ENCODE measurements at places on chromosomes 3 and 15.

DNA sequence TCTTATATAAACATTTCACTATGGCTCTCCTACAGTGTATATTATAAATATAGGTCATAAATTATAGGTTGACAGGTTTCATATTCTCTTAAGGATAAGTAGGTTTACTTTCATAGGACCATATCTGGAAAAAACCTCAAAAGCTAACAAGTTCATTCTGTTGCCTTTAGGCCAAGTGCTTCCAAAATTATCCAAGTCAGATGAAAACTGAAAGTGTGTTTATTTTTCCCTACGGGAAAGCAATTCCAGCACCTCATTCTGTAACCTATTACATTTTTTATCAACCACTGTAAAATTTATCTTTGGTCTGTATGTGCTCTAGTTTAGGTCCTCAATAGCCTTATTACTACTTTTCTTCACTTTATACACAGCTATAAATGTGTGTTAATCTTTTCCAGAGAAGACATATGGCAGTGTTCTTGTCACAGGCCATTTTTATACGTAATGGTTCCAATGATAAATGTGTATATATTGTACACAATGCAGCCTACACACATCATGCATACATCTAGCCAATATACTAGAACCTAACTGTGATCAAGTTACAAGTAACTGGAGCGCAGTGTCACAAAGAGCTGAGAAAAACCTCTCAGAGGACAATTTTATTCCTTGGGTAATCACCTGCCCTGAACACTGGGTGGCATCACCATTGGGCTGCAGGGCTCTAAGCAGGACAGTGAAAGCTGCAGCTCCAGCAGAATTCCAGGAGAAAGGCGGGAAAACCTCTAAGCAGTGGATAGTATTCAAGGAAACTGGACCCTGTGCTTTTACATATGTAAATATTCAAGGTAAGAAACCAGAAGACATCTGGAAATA is 251.3 kb downstream of the CTNNB1 start:
- DNase-seq, result peak; percentile 40

GRCh38 chr3:42451116-42451515 is 40.7 kb upstream of the LYZL4 start:
- no peak for DNase-seq

DNA sequence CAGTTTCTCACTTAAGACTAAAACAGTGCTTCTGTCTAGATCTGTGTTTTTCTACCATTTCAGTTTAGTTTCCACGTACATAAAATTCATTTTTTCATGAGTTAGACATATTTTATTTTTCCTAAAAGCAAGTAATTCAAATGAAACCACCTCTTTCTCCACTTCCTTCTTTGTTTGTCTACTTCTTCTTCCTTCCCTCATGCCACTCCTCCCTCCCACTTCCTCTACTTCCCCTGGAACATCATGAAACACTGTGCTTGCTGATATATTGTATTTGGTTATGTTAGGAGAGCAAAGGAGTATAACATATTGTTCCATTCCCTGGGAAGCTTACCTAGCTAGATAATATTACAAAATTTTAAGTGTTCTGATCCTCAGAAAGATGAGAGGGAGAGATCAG is 36.7 kb upstream of the GOLGA8B start:
- DNase-seq, result no peak

- DNase-seq, result no peak
These were observed 96.3 kb downstream of the PLXNA1 start for GRCh38 chr3:127079211-127079610.

GRCh38 chr15:47473832-47474231 is 243.5 kb upstream of the SEMA6D start:
- no peak for DNase-seq

DNA sequence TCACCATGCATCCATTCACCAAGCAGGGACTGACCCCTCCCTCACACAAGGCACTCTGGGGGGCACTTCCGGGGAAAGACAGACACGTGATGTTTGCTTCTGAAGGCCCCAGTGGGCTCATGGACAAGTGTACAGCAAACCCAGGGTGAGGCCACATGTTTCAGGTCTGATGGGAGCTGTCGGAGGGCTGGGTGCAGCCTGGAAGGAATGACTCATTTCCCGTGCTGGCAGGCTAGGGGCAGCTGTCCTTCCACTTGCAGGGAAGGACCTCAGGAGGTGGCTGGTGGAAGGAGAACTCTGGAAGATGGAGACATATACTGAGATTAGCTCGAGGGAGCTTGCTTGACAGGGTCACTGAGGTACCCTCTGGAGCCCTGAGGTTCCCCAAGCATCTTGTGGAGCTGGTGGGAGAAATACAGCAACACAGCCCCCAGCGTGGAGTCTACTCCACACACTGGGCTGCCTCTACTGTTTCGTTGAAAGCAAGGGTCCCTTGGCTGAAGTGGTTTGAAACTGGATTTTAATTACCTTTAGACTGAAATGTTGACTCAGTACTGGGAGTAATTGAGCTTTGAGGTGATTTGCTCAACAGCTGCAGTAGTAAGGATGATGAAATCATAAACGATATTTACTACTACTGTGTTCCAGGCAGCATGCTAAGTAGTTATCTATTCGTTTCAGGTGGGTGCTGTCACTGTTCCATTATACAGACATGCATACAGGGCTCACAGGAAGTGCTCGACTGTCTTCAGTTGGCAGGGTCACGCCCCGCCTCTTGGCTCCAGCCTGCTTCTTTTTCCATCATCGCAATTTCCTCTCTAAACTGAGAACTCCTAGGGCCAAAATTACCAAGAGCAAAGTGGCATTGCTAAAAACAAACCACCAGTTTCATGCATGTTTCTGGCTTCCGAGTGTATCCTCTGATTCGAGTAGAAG is 230.4 kb downstream of the ADAMTS17 start:
- no peak for DNase-seq

- no peak for DNase-seq
These were observed 303.4 kb upstream of the MME start for GRCh38 chr3:154776549-154777225.

- no peak for DNase-seq
These were observed 29.6 kb downstream of the AAGAB start for GRCh38 chr15:67224889-67225288.

- DNase-seq, result no peak
These were observed 85.7 kb upstream of the PRR20G start for GRCh38 chr3:127373441-127374085.

DNA sequence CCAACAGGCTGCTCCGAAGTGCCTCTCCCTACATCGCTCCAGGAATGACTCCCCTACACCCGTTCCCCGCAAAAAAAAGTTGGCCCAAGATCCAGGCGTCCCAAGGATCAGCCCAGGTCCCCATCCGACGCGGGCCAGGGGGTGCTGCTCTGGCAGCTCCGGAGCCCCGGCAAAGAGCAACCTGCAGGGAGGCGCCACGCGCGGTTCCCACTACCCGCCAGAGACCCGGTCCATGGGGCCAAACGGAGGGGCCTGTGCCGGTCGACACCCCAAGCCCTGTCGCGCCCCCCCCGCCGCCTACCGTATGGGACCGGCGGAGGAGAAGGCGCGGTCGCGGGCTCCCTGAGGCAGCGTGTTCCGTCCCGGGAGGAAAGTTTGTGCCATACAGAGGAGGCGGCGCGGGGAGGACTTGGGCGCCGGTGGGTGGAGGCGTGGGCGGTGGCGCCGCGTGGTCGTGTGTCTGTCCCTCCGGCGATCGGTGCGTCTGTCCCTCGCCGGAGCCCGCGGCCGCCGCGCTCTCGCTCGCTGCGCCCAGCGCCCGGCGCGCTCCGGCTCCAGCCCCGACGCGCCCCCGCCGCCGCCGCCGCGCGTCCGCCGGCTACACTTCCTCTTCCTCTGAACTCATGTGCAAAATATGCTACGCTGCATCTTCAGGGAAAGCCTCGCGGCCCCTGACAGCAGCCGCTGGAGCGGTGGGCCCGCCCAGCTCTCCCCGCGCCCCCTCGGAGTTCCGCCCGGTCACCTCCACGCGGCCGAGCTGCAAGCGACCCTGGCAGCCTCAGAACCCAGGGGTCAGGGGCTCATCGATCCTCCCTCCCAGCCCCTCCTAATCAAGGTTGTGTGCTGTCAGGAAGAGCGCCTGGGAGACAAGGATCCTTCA is at the start of gene RFTN1:
TSS of gene RFTN1 (minus strand) at position 559 of the 880 bp plus-strand sequence. CDS start 19,830 bp downstream, outside the sequence.
- DNase-seq, result no peak

DNA sequence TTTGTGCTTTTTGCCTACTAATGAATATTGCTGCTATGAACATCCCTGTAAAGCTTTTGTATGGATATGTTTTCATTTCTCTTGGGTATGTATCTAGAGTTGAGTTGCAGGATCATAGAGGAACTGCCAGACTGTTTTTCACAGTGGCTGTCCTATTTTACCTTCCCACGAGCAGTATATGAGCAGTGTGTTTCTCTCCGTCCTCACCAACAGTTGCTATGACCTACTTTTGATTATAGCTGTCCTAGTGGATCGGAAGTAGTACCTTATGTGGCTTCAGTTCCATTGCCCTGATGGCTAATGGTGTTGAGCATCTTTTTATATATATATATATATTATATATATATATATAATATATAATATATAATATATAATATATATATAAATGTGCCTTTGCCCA is 25.2 kb downstream of the CDAN1 start:
- DNase-seq, result no peak

DNA sequence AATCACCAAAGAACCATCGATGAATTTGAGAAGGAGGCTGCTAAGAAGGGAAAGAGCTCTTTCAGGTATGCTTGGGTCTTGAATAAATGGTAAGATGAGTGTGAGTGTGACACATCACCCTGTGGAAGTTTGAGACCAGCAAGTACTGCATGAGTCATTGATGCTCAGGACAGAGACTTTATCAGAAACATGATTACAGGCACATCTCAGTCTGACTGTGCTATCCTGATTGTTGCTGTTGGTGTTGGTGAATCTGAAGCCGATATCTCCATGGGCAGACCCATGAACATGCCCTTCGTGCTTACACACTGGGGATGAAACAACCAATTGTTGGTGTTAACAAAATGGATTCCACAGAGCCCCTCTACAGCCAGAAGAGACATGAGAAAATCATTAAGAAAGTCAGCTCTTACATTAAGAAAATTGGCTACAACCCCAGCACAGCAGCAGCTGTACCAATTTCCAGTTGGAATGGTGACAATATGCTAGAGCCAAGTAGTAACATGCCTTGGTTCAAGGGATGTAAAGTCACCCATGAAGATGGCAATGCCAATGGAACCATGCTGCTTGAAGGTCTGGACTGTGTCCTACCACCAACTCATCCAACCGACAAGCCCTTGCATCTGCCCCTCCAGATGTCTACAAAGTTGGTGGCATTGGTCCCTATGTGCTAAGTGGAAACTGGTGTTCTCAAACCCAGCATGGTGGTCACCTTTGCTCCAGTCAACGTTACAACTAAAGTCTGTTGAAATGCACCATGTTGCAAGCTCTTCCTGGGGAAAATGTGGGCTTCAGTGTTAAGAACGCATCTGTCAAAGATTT is 20.5 kb downstream of the TM4SF4 start:
- no peak for DNase-seq

DNA sequence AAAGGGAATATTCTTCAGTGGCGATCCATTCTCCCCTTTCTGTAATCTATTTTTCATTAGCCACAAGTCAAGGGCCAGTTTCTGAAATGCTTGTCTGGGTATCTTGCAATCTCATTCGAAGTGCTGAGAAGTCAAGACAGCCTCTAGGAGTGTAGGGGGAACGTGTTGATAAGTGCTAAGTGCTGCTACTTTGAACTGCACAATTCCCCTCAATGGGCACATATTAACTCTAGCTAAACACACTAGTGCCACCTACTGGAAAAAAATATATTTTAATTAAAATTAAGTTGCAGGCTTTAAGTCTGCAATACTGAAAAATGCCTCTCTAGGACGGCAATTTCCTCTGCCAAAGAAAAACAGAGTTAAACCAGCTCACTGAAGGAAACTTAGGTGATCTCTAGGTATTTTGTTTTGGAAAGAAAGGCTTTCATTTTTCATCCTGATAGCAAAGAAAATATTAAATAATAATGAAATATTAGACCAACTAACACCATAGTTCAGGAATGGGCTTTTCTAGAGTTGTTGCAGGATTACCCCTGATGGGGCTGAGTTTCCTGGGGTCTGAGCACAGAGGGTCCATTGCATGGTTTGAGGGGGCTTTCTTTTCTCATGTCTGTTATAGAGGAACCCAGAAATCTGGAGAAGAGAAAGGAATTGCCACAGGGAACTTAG is 181.9 kb upstream of the KBTBD8 start:
- peak; percentile 61 for DNase-seq

DNA sequence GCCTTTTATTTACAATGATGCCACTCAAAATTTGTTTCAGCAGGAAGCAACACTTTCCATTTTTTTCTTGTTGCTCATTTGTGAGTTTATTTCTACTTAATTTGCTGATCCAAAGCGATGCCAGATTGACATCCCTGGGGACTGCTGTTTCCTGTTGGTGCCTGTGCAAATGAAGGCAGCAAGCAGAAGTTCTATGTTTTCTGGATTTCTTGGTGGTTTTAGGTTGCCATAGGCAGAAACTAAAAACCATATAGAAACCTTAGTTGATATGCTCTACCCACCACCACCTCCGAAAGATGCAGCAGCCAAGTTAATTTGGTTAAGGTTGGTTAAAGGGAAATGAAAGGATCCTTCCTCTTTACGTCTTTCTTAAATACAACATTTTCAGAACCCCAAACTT is 356.2 kb downstream of the RBMS3 start:
- DNase-seq, result no peak

- DNase-seq, result no peak
These were observed 24.9 kb upstream of the DNAAF4 start for GRCh38 chr15:55532944-55533343.

GRCh38 chr3:20140881-20141280 is 45.1 kb downstream of the SGO1 start:
- no peak for DNase-seq

GRCh38 chr3:1207904-1208303 is 115.1 kb downstream of the CNTN6 start:
- no peak for DNase-seq

DNA sequence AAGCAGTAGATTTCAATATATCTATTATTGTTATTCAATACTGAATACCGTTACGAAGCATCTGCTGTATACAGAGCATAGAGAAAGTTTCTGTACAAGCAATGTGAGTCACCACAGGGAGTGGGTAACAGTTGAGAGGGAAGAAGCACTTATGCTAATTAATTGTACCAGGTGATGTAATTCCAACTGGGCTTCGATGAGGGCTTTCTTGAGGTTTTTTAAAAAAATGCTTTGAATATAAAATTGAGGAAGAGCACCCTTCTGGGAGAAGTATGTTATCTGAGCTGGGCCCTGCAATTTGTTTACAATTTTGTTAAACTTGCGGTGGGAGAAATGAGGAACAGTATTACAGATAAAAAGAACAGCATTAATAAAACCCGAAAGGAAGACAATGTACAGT is 197.9 kb downstream of the TPRG1 start:
- no peak for DNase-seq

GRCh38 chr3:187292631-187293515 is 1.3 kb upstream of the MASP1 start:
- no peak for DNase-seq

GRCh38 chr3:105767776-105768175 is 101.0 kb downstream of the CBLB start:
- no peak for DNase-seq

- no peak for DNase-seq
These were observed 318.8 kb upstream of the GBE1 start for GRCh38 chr3:82080261-82080660.

Data from NT2/D1 (cell line).